ENCODE measurements at places on chromosomes 11 and 22. TPM values are rescaled to one million over a fixed set of nuclear protein-coding genes. Genes with fewer than 3 reads are reported as not detected.

DNA sequence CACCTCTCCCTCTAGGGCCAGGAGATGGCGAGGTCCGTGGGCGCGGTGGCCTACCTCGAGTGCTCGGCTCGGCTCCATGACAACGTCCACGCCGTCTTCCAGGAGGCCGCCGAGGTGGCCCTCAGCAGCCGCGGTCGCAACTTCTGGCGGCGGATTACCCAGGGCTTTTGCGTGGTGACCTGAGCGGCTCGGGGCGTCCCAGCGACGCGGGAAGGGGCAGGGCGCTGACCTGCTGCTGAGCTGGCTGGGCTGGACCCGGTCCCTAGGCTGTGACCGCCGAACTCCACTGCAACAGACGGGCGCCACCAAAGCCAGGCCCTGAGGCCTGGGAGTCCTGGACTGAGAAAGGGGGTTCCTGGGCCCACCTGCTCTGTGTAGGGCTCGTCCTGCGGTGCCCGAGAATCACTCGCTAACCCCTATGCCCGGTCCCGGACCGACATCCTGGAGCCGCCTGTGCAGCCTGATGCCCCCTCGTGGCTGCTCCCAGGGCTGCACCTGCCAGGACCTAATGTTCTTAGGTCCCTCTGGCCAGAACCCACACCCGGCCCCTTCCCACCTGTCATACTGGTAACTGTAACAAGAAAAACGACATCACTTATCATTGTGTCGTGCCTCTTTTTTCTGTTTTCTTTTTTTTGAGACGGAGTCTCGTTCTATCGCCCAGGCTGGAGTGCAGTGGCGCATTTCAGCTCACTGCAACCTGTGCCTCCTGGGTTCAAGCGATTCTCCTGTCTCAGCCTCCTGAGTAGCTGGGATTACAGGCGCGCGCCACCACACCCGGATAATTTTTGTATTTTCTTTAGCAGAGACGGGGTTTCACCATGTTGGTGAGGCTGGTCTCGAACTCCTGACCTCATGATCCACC, 15.0 kb downstream of the RHOD start:
- no peaks in the 10 kb centered on the region for H3K4me1 ChIP-seq
- H3K4me3 ChIP-seq = peak overlapping the region; percentile 10
- no peaks in the 10 kb centered on the region for H3K36me3 ChIP-seq
- H3K27ac ChIP-seq = no peak overlapping the region
- no peaks in the 10 kb centered on the region for H3K27me3 ChIP-seq
- peak; percentile 94 for DNase-seq

GRCh38 chr11:74678591-74679512, 52.4 kb downstream of the CHRDL2 start:
- no peaks in the 10 kb centered on the region for H3K36me3 ChIP-seq
- no peak overlapping the region for H3K27ac ChIP-seq
- DNase-seq = peak; percentile 14
- H3K4me1 ChIP-seq = no peaks in the 10 kb centered on the region
- H3K27me3 ChIP-seq = no peaks in the 10 kb centered on the region

- no peak for DNase-seq
- H3K27me3 ChIP-seq = peaks cover 2% of the 10 kb centered on the region
- no peak overlapping the region for H3K4me3 ChIP-seq
- no peak overlapping the region for H3K27ac ChIP-seq
Observed at GRCh38 chr11:113470233-113470632, 5.0 kb downstream of the DRD2 start.

GRCh38 chr11:72119198-72119597, 6.7 kb upstream of the ANAPC15 start:
- no peaks in the 10 kb centered on the region for H3K36me3 ChIP-seq
- H3K27ac ChIP-seq = no peak overlapping the region
- H3K4me1 ChIP-seq = no peaks in the 10 kb centered on the region
- H3K27me3 ChIP-seq = no peaks in the 10 kb centered on the region
- no peak for DNase-seq
- H3K4me3 ChIP-seq = no peak overlapping the region

- no peaks in the 10 kb centered on the region for H3K36me3 ChIP-seq
- H3K4me1 ChIP-seq = peaks cover 14% of the 10 kb centered on the region
- DNase-seq = peak; percentile 80
- peak within 1 kb of the TSS; percentile 84 for H3K4me3 ChIP-seq
Observed at GRCh38 chr11:57460022-57460757, at the start of gene RTN4RL2. Gene RTN4RL2 (plus strand): TSS chr11:57460528. CDS start chr11:57460866, 338 bp downstream.

- peak; percentile 29 for DNase-seq
- no peaks in the 10 kb centered on the region for H3K4me1 ChIP-seq
- peaks cover 4% of the 10 kb centered on the region for H3K36me3 ChIP-seq
- no peak overlapping the region for H3K4me3 ChIP-seq
- H3K27me3 ChIP-seq = no peaks in the 10 kb centered on the region
- H3K27ac ChIP-seq = no peak overlapping the region
Observed at GRCh38 chr22:43550024-43550620, 138.3 kb downstream of the MPPED1 start.

GRCh38 chr11:75562836-75563484, 907 bp downstream of the SERPINH1 start:
- peaks cover 36% of the 10 kb centered on the region for H3K36me3 ChIP-seq
- H3K27me3 ChIP-seq = no peaks in the 10 kb centered on the region
- H3K4me3 ChIP-seq = peak overlapping the region; percentile 96
- DNase-seq = peak; percentile 95

DNA sequence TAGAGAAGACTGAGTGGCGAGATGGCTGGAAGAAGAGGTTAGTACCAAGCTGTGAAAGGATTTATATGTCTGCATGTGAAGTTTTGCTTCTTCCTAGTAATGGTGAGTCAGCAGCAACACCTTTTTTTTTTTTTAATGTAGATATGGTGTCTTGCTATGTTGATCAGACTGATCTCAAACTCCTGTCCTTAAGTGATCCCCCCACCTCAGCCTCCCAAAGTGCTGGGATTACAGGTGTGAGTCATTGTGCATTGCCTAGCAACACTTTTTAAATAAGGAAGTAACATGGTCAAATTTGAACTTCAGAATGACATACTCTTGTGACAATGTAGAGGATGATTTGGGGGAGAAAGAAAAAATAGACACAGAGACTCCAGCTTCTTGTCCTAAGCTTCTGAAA, 6.5 kb upstream of the CSTPP1 start:
- no peaks in the 10 kb centered on the region for H3K4me1 ChIP-seq
- H3K27ac ChIP-seq = no peak overlapping the region
- DNase-seq = no peak
- no peaks in the 10 kb centered on the region for H3K27me3 ChIP-seq
- H3K36me3 ChIP-seq = no peaks in the 10 kb centered on the region
- H3K4me3 ChIP-seq = no peak overlapping the region

GRCh38 chr11:27212248-27212780, 150.7 kb downstream of the CCDC34 start:
- H3K4me3 ChIP-seq = no peak overlapping the region
- H3K27me3 ChIP-seq = no peaks in the 10 kb centered on the region
- H3K27ac ChIP-seq = no peak overlapping the region

P4HA3 gene
- not detected for total RNA-seq

RFPL3 gene
- total RNA-seq = not detected

SHANK3 gene
- 8.4 TPM for total RNA-seq

PGA5 gene
- 0.33 TPM for total RNA-seq
